Natural killer cell treated with Interleukin-12 subunit alpha and Interleukin-12 subunit beta and Interleukin-15 and Interleukin-18, amount 100 ng/mL, for 72 hours (primary cell): ENCODE measurements at places on chromosomes 16 and 17. TPM values are rescaled to one million over a fixed set of nuclear protein-coding genes. Genes with fewer than 3 reads are reported as not detected.

The SLC4A1 gene
- total RNA-seq: not detected

The CCL2 gene
- total RNA-seq: not detected

The TEKT5 gene
- total RNA-seq: not detected

The CNGB1 gene
- total RNA-seq: not detected

The RNF40 gene
- 120 TPM for total RNA-seq

The CFAP97D1 gene
- total RNA-seq: not detected

The CSH2 gene
- total RNA-seq: not detected

The NRN1L gene
- 1.2 TPM for total RNA-seq

The C17orf50 gene
- not detected for total RNA-seq

The CYGB gene
- 2.9 TPM for total RNA-seq

The NLGN2 gene
- 7.7 TPM for total RNA-seq

The NPIPA2 gene
- total RNA-seq: 0.95 TPM

The ABCA9 gene
- total RNA-seq: 0.12 TPM

The KRT39 gene
- total RNA-seq: not detected

The CHD9NB gene
- not detected for total RNA-seq

The ASGR1 gene
- total RNA-seq: 0.95 TPM
